NCI-H187 treated with DMSO at 0.1 percent for 48 hours (cell line): ENCODE measurements at places on chromosomes 16 and 17.

DNA sequence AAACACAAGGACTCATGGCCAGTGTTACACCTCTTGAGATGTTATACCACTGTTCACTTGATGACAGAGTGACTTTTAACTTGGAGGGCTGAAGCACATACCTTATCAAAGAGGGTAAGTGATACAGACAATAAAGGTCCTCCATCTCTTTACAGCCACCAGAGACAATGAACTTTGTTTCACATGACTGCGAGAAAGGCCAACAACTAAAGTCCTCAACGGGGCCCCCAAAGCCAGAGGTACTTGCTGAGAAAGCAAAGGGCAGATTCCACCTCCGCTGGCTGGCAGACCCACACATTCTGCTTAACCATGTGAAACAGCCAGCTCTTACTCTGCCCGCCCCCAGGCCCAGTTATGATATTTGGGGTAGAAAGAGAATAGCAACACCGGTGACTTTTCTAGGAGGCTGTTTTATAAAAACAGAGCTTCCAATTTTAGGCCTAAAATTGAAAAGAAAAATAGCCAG is 21.4 kb downstream of the DCUN1D3 start:
- no peak for DNase-seq

DNA sequence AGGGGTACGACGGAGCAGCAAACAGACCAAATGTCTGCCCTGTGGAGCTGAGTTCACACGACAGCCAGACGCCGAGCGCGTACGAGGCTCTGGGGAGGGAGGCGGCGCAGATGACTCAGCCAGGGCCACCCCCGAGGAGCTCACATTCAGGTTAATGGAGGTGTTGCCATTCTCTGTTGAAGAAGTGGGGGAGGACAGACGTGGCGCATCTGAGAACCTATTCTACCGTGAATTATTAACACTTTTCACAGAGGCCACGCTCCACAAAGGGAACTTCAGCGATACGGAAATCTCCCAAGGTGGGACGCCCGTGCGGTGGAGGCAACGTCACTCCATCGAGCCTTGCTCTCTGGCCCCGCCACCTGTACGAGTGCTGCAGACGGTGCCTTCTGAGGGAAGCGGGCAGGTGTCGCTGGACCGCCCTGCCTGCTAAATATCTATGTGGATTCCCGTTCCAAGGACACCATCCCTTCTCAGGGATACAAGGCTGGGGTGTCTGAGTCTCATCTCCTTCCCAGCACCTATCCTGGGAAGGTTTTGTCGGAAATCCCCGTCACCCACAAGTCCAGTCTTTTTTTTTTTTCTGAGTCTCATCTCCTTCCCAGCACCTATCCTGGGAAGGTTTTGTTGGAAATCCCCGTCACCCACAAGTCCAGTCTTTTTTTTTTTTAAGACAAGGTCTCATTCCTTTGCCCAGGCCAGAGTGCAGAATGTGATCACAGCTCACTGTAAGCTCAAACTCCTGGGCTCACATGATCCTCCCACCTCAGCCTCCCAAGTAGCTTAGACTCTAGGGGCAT is 19.0 kb downstream of the ABR start:
- DNase-seq = no peak

GRCh38 chr16:48635199-48635718 is 25.3 kb upstream of the N4BP1 start:
- no peak for DNase-seq

DNA sequence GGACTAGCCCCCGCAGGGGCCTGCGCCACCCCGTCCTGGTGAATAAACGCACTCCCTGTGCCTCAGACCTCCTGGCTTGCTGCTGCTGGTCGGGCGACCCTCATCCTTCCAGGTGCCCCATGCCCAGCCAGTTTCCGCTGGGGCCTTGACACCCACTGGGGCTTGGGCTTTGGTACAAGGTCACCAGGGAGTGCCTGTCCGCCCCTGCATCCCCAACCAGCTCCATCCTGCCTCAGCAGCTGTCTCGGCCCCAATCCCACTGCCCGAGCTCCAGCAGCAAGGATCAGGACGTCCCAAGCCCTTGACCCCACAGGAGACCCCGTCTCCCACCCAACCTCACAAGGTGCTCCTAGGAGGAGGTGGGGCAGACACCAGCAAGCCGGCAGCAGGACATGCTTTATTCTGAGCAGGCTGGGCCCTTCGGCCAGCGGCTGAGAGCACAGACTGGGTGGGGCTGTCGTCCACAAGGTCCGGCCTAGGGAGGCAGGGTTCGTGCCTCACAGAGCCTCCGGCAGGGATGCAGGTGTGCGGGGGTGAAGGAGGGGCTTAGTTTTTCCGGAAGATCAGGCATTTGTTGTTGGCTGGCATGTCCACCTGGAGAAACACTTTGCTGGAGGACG is 1.9 kb downstream of the METTL26 start:
- no peak for DNase-seq

- no peak for DNase-seq
Measured at GRCh38 chr17:35895636-35896587, 15.8 kb upstream of the CCL5 start.

DNA sequence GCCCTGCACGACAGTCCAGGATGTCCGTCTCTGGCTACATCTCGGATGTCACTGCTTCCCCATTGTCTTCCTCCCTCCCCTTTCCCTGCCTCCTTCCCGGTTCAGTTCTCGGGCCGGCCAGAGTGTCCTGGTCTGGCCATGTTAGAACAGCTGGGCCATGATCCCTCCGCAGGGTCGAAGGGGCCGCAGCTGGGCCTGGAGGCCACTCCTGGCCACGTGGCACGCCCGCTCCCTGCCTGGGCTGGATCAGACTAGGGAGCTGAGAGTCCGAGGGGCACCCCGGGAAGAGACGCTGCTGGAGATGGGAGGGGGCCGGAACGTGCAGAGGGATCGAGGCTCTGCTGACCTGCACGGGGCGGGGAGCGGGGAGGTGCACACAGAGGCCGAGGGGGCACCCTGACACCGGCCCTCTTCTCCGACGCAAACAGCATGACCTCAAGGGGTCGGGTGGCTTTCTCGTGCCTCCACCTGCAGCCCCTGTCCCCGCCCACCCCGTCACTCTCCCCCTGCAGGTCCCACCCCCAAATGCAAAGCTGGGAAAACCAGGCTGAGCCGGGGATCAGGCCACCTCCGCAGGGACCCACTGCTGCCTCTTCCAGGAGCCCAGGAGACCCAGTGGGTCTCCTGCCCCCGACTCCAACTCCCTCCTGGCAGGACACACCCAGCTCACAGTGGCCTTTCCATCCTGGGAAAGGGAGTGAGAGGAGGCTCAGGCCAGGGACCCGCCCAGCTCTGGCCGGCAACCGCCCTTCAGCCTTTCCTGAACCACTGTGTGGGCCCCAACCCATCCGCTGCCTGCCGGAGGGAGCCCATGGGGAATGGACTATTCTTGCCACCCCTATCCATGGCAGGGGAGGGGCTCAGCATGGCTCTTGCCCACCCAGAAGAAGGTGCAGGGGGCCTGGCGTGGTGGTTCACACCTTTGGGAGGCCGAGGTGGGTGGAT is 38.5 kb downstream of the CTU2 start:
- DNase-seq = no peak

GRCh38 chr17:17710728-17711541 is 29.7 kb downstream of the RAI1 start:
- DNase-seq = no peak
